ENCODE measurements at places on chromosomes 3 and 15. TPM values are rescaled to one million over a fixed set of nuclear protein-coding genes. Genes with fewer than 3 reads are reported as not detected.

MELTF gene
- polyA plus RNA-seq: 6.1 TPM

DNA sequence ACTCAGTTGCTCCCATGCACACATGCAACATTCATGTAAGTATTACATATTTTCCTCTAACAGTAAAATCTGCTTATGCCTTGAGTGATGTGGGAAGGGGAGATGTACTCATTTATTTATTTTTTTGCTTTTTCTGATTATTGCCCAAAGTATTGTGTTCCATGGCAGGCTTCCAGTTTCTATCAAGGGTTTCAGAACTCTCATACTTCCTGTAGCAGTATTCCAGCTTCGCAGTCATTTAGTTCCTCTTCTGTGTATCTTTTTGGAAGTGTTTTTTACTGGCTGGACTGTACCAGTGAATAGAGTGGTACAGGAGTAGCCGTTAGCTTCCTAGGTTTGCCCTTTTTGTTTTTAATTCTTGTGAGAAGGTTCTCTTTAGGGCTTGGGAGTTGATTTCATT, 26.9 kb downstream of the RAB11A start:
- H3K4me1 ChIP-seq: no peaks in the 10 kb centered on the region
- peaks cover 7% of the 10 kb centered on the region for H3K36me3 ChIP-seq
- H3K4me3 ChIP-seq: no peak overlapping the region
- H3K27me3 ChIP-seq: no peaks in the 10 kb centered on the region
- H3K27ac ChIP-seq: no peak overlapping the region

- no peak overlapping the region for H3K27ac ChIP-seq
- H3K27me3 ChIP-seq: no peaks in the 10 kb centered on the region
- H3K4me3 ChIP-seq: no peak overlapping the region
- H3K4me1 ChIP-seq: no peaks in the 10 kb centered on the region
- no peak for DNase-seq
Observed at GRCh38 chr15:55999658-56000057, 6.2 kb upstream of the NEDD4 start.

- H3K27ac ChIP-seq: no peak overlapping the region
- no peaks in the 10 kb centered on the region for H3K4me1 ChIP-seq
- no peaks in the 10 kb centered on the region for H3K27me3 ChIP-seq
- DNase-seq: no peak
- H3K4me3 ChIP-seq: no peak overlapping the region
Observed at GRCh38 chr3:195214381-195214780, 56.6 kb downstream of the XXYLT1 start.

GRCh38 chr3:23035927-23036640, 167.0 kb upstream of the UBE2E2 start:
- H3K4me3 ChIP-seq: peak overlapping the region; percentile 21
- H3K4me1 ChIP-seq: peaks cover 4% of the 10 kb centered on the region
- DNase-seq: no peak
- H3K36me3 ChIP-seq: no peaks in the 10 kb centered on the region
- H3K27ac ChIP-seq: no peak overlapping the region

- no peak overlapping the region for H3K27ac ChIP-seq
- H3K4me1 ChIP-seq: no peaks in the 10 kb centered on the region
- no peak for DNase-seq
- no peak overlapping the region for H3K4me3 ChIP-seq
- no peaks in the 10 kb centered on the region for H3K36me3 ChIP-seq
Observed at GRCh38 chr3:45582430-45582829, 12.1 kb upstream of the LIMD1 start.

SLC12A8 gene
- 5.4 TPM for polyA plus RNA-seq

DNA sequence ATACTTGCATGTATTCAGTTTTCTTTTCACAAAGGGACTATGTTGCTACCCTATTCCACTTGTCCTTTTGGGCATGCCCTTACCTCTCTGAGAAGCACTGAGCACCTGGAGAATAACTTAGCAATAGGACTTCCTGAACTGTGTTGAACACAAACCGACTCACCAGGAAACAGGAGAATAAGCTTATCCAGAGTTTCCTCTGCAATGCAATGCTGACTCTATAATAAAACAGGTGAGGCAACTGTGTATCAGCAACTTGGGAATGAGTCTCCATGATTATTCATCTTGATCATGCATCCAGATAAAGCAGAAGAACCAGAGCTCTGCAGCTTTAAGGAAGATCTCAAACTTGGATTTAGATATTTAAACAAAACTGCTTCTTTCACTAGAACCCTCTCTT, 806.5 kb downstream of the IGSF11 start:
- H3K4me1 ChIP-seq: no peaks in the 10 kb centered on the region
- H3K27me3 ChIP-seq: no peaks in the 10 kb centered on the region
- no peaks in the 10 kb centered on the region for H3K36me3 ChIP-seq
- H3K27ac ChIP-seq: no peak overlapping the region

GRCh38 chr15:99613887-99614647, 48.3 kb downstream of the MEF2A start:
- H3K27ac ChIP-seq: no peak overlapping the region
- peaks cover 10% of the 10 kb centered on the region for H3K4me1 ChIP-seq
- no peaks in the 10 kb centered on the region for H3K36me3 ChIP-seq
- no peak overlapping the region for H3K4me3 ChIP-seq
- DNase-seq: no peak
- no peaks in the 10 kb centered on the region for H3K27me3 ChIP-seq

CLDN18 gene
- not detected for polyA plus RNA-seq

DNA sequence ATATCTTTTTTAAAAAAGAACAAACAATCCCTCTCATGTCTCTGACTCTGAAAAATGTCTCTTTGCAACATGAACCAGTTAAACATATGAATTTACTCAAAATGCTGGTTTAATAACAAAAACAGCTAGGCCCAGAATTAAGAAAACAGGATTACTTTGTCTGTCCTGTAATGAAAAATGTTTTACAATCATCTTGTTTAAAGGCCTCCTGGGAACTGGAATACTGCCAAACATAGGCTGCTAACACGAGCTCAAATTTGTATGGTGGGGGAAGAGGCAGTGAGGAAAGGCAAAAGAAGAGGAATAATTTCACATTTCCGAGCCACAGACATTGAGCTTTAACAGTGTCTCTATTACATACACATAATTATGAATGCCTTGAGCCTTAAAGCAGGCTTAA, 61.7 kb upstream of the PPIB start:
- DNase-seq: no peak
- H3K4me1 ChIP-seq: peaks cover 4% of the 10 kb centered on the region
- no peaks in the 10 kb centered on the region for H3K36me3 ChIP-seq
- no peaks in the 10 kb centered on the region for H3K27me3 ChIP-seq
- H3K27ac ChIP-seq: no peak overlapping the region

ITIH1 gene
- polyA plus RNA-seq: not detected

NTRK3 gene
- polyA plus RNA-seq: 8.9 TPM

DNA sequence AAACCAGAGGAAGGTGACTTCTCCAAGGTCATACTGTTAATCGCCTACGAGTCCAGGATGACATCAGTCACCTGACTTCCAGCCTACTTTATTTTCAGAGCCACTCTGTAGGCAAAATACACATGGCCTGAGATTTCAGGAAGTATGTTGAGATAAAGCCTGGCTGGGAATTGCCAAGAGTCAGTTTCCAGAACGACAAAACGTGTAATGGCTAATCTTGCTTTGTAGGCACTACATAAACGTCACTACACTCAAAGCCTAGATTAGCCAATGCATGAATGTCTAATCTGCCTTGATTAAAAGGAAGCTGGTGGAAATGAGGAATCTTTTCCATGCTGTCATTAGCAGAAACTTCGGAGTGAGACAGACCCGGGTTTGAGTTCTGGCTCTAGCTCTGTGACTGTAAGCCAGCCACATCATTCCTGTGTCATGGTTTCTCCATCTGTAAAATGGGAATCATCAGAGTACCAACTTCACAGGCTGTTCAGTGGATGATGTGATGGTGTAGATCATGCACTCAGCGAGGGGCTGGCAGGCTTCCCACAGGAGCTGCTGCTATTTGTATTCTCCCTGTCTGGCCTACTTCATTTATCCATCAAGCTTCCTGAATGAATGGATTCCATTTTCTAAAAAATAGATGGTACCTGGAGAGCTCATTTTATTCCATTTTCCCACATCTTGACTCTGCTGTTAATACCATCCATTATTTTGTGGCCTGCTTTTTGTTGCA, 241.9 kb downstream of the XXYLT1 start:
- peaks cover 9% of the 10 kb centered on the region for H3K4me1 ChIP-seq
- no peak overlapping the region for H3K27ac ChIP-seq
- DNase-seq: peak; percentile 5
- no peak overlapping the region for H3K4me3 ChIP-seq
- no peaks in the 10 kb centered on the region for H3K36me3 ChIP-seq
- H3K27me3 ChIP-seq: no peaks in the 10 kb centered on the region

- peaks cover 4% of the 10 kb centered on the region for H3K36me3 ChIP-seq
- H3K27ac ChIP-seq: no peak overlapping the region
- DNase-seq: no peak
- H3K27me3 ChIP-seq: no peaks in the 10 kb centered on the region
- H3K4me1 ChIP-seq: no peaks in the 10 kb centered on the region
- no peak overlapping the region for H3K4me3 ChIP-seq
Observed at GRCh38 chr15:48427479-48427878, 96.2 kb downstream of the DUT start.

DNA sequence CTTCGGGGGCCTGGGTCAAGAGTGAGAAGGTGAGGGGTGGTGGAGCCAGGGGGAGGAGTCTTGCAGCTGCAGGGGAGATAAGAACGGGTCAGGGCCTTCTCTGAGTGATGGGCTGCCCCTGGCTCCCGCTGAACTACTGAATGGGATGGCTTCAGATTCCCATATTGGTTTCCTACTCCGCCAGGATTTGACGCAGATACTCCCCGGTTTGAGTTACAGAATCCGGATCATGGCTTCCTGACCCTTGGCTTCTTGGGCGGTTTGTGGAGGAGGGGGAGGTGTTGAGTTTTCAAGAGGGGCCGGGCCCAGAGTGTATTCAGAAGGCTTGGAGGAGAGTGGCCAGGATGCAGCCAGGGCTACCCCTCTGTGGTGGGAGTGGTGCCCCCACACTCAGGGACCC, 119.9 kb upstream of the ATP2B2 start:
- no peaks in the 10 kb centered on the region for H3K4me1 ChIP-seq
- DNase-seq: peak; percentile 62
- no peaks in the 10 kb centered on the region for H3K27me3 ChIP-seq

Data from kidney (tissue), 22 donors.